ENCODE measurements at places on chromosomes 7 and 10.
A peak's percentile ranks its signal among the peaks of the same experiment; 100 is the strongest.

DNA sequence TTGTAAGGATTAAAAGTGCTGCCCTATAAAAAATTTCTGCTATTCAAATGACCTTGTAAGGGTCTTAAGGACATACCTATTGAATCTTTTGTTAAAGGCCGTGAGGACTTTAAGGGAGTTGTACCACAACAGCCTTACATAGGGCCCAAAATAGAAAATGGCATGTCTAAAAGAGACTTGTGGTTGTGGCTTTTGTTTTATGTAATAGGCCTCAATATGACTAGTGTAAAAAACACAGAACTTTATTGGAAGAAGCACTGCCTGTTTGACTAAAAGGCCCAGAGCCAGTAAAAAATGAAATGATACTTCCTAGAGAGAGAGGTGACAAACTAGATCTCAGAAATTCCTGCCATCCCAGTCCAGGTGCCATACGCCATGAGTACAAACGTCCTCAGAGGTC, 286.6 kb downstream of the SEMA3D start:
- DNase-seq: no peak

DNA sequence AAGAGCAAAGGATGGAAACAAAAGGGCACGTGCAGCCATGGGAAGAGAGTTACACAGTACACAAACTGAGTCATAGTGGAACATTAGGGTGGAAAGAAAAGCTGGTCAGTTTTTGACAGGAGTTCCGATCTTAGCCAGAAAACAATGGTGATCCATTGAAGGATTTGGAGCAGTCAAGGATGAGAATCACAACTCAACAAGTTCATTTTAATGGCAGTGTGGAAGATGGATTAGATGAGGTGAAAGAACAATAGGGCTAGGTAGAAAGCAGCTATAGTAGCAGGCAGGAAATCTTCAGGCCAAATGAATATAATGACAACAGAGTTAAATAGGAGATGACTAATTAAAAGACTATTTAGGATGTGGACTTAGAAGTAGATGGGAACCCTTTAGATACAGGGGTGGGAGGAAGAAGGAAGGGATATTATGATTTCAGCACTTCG, 136.3 kb downstream of the DOCK4 start:
- no peak for DNase-seq

DNA sequence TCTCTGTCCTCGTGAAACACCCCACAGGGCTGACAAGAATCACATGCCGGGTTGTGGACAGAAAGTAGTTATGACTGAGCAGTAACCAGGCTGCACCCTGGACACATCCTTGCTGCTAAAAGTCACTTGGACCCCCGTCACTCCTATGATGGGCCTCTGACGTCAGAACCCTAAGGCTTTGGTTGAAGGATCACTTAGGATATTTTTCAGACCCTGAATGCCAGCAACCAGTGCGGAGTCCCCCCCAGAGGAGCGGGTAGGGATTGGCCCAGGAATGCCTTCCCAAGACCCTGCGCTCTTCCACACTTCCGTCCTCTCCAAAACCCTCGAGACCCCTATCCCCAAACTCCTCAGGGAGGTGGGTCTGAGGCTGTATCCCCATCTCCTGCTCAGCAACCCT, 52.1 kb downstream of the CFAP46 start:
- DNase-seq: no peak

- no peak for DNase-seq
These were observed 134.4 kb downstream of the ITGA8 start for GRCh38 chr10:15585303-15585715.

DNA sequence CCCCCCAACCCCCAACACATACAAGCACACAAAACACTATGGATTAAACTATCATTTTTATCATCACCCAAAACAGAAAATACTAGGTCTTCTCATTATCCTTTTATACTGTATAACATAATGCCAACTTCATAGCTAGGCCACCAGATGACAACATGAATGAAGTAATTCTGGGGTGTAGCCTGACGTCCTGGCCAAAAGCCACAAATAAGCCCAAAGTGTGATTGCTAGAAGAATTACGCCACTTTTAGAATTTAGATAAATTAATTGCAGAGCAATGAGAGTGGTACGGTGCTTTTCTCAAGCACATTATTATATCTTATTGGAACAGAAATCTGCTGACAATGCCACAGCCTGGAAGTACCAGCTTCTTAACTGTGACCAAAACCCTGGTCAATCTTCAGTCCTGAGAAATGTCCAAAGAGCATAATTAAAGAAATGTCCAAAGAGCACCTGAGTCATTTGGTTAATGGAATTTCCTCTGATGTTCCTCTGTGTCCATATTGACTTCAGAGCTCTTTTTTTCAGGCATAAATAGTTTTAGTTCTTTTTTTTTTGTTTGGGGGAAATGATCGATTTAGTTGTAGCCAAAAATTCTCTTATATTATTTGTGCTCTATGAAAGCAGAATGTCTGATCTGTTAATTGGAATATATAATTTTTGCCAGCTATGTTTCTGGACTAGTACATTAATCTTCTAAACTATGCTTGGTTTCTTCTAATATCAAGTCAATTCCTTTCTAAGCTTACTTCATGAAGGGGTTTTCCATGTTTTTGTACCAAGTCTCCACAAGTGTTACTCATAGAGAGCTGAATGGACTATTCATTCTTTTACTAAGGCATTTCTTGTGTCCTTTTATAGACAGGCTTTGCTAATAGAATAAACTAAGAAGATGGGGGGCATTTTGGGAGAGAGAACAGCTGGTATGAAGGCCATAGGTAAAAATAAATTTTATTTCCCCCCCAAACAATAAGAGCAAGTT, 233.4 kb upstream of the SLC26A5 start:
- no peak for DNase-seq

DNA sequence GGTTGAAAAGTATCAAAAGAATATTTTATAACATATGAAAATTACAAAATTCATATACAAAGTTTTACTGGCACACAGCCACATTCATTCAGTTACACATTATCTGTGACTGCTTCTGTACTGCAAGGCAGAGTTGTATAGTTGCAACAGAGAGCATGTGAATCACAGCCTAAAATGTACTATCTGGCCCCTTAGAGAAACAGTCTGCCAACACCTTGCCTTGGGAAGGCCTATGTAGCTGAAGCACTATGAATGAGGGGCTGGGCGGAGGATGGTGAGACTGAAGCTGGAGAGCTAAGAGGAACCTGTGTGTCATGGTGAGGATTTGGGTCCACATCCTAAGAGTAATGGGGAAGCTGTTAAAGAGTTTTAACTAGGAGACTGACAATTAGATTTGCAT, 35.7 kb downstream of the PDZD8 start:
- no peak for DNase-seq

GRCh38 chr10:13346283-13347042, 1.6 kb downstream of the SEPHS1 start:
- DNase-seq: no peak

DNA sequence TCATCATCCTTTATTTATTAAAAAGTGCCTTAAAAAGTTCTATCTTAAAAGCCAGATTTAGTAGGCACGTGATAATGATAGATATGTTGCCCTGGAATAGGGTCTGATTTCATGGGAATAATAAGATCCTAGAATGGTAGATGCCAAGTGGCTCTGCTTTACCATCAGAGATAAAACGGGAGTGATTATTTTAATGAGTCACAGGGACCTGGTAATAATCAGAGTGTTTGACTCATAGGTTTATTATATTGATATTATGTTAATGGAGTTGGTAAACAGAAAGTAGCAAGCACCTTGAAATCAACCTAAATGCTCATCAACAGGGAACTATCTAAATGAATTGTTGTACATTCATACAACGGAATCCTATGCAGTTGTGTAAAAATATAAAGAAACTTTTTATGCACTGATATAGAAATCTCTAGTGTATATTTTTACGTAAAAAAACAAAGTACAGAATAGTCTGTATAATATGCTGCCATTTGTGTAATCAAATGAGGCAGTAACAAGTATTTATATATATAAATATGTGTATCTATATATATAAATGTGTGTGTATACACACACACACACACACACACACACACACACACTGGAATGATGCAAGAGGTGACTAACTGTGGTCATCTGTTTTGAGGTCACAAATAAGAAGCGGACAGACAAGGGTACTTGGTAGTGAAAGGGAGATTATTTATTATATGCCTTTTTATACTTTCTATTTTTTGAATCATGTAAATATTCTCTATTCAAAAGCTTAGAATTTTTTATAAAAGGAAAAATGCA, 78.6 kb upstream of the DYNC1I1 start:
- no peak for DNase-seq

DNA sequence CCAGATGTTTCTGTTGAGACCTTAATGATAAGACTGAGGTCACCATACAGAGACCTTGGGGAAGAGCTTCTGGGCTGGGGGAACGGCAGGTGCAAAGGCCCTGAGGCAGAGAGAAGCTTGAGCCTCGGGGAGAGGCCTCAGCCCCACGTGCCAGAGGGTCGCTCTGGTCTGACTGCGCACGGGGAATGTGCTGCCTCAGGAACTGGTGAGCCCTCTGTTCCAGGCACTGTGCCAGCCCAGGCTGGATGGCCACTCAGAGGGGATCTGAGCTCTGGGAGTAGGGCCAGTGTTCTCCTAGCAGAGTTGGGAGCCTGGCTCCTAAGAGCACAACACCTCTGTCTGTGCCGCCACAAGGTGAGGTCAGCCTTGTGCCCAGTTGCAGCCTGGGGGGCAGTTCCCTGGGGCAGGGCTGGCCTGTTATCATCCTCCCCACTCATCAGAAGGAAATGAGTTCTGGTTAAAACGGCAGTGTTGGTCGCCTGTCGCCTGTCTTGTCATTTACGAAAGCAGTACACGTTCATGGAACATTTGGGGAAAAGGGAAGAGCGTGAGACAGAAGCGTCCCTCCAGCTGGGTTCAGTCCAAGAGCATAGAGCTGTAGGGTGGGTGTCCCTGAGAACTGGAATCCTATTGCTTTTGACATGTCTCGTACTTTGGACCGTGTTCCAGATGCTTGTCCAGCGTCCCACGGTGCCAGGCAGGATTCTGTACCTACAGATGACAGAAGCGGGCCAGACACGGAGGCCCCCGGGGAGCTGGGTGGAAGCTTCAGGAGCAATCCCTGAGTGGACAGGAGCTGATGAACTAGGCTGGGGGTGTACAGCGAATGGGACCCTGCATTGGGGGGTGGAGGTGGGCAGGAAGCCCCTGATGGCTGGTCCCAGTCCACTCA, 4.3 kb downstream of the TTYH3 start:
- DNase-seq: no peak

GRCh38 chr10:44830022-44830421, 81.1 kb upstream of the TMEM72 start:
- no peak for DNase-seq

DNA sequence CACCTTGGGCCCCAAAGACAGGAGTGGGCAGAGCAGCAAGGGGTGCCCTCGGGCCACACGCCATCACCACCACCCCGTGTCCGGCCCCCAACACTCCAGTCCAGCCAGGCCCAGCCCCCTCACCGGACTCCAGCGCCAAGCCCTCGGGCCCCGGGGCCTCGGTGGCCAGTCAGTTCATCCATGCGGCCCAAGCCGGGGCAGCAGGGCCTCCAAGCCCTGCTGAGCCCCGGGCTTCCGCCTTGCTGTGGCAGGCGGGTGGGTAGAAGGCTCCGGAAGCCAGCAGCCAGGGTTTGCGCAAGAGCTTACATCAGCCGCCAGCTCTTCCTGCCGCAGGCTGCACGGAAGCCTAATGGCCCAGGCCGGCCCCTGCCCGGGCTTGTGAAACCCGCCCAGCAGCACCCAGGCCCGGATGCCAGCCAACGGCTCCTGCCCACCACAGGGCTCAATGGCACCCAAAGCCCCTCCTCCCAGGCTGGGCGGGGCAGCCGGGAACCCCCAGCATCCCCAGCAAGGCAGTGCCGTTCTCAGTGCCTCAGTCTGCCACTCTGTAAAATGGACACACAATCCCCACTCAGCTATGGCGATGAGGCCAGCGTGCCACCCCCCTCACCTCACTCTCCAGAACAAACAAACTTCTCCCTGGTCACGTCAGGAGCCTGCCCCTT, 26.5 kb downstream of the TNRC18 start:
- DNase-seq: peak; percentile 86

- DNase-seq: no peak
These were observed 553.6 kb upstream of the GHITM start for GRCh38 chr10:83585686-83586085.

All from activated CD8-positive, alpha-beta memory T cell treated with anti-CD3 and anti-CD28 coated beads, Interleukin-2, amount 50 U/mL, for 4 hours (primary cell).